ENCODE measurements at places on chromosomes 13 and 19.
A peak's percentile ranks its signal among the peaks of the same experiment; 100 is the strongest.

GRCh38 chr13:26558987-26559386 lies 1.5 kb downstream of the WASF3 start:
- no peak for DNase-seq

- DNase-seq, result no peak
Measured at GRCh38 chr13:80214521-80214991, 126.4 kb downstream of the SPRY2 start.

- no peak for DNase-seq
Measured at GRCh38 chr19:54659300-54659699, 3.5 kb upstream of the LILRB4 start.

- DNase-seq, result no peak
Measured at GRCh38 chr19:35431145-35431807, 16.8 kb upstream of the FFAR2 start.

DNA sequence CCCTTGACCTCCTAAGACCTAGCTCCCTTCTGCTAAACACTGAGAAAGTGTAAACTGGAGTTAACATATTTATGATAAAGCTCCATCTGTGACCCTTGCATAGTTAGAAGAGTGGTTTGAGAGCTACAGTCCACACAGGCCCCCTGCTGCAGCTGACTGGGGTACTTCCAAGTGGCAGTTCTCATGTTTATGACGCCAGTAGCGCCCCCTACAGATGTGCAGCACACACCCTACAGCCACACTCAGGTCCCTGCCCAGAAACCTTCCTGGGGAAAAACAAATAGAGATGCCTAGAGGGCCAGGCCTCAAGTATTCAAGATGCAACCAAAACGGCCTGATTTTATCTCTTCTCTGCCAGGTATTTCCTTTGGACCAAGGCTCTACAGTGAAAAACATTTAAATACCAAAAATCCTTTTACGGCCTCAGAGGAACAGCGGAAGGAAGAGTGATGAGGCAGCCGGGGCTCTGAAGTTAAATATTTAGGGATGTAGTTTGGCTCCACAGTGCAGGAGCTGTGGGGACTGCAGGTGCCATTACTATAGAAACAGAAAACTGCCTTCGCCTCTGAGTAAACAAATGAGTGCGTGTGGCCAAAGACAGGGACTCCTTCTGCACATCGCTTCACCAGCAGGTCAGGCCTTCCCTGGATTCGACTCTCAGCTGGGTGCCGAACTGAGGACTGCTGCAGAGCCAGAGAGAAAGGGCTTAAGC lies 553.1 kb downstream of the EFNB2 start:
- DNase-seq, result no peak

DNA sequence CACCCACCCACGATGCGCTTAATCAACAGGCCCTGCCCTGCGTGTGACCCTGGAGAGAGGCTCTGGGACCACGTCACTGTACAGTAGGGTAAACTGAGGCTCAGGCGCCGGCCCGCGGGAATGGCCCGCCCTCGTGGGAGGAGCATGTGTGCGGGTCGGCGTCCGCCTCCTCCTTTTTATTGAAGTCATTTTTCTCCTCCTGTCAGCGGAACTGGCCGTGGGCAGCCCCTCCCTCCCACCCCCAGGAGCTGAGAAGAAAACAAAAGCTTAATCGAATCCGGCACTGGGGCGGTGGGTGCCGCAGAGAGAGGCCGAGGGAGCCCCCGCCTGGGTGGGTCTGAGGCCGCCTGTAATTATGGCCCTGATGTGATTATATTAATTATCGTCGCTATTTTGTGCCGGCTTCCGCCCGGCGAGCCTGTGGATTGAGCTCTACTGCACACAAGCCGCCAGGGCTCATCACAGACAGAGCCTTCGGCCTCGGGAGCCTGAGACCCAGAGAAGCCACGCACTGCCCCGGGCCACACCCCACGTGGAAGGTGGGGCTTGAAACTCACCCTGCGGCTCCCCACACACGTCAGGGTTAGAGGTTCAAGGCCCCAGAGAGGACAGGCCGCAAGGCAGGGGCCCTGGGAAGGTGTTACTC lies 7.0 kb downstream of the C2CD4C start:
- DNase-seq, result no peak

DNA sequence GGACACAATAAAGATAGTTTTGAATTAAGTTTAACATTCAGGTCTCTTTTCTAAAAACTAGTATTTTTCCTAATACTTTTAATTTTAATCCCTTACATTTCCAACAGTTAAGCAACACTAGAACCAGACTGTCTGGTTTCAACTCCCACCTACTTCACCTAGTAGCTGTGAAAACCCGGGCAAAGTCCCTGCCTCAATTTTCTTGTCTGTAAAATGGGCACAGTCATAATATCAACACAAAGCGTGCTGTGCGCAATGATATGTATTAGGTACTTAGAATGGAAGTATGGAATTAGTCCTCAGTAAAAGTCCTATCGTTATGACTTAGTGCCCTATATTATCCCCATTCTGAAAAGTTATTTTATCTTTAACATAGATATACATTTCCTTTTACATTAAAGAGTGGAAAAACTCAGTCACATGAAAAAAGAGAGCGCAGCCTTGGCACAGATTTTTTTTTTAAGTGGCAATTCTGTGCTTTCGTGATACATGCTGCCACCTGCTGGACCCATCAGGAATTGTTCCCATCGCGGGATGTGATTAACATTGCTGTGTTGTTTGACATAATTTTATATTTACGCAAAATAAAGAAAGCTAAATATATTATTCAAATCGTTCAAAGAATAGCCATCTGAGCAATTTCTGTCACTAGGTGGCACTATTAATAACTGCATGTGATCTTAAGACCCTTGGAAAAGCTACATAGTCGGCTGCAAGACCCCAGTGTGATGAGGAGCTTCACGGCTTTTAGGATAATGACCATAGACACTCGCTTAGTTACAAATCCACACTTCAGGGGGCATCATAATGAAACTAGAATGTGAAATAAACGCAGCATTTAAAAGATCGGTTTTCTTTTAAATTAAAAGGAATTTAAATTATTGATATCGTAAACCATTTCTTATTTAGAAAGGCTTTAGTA lies 59.9 kb downstream of the LIG4 start:
- DNase-seq, result peak; percentile 29

GRCh38 chr13:52878831-52879230 lies 30.4 kb upstream of the PCDH8 start:
- no peak for DNase-seq
